ENCODE measurements at places on chromosomes 2 and 18.

DNA sequence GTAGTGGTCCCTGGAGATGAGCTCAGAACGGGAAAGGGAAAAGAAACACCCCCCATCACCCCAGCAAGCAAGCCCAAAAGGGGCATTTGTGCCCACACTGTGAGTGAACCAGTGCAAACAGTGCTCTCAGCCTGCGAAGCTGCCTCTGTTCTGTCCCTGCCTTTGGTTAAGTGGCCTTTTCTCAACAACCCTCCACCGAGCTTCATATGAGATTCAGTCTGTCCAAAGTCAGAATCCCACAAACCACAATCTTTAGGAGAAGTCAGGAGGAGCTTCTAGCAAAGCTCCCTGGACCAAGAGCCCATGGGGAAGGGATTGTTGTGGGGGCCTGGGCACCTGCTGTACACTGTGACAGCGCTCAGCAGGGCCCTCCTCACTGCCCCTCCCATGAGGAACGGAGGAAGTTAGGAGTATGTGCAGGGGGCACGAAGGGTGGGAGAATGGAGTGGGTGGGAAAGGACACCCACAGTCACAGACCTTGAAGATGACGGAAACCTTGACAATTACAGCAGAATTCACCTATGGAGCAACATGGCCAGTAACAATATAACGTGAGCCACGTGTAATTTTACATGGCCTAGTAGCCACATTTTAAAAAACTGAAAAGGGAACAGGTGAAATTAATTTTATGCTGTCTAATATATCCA lies 119.5 kb downstream of the SMAD7 start:
- H3K36me3 ChIP-seq = no peaks in the 10 kb centered on the region
- H3K27me3 ChIP-seq = no peaks in the 10 kb centered on the region
- DNase-seq = no peak
- H3K4me1 ChIP-seq = peaks cover 72% of the 10 kb centered on the region
- no peak overlapping the region for H3K27ac ChIP-seq

- no peak overlapping the region for H3K4me3 ChIP-seq
- no peaks in the 10 kb centered on the region for H3K27me3 ChIP-seq
- DNase-seq = no peak
Measured at GRCh38 chr2:167988296-167988695, 259.1 kb downstream of the STK39 start.

DNA sequence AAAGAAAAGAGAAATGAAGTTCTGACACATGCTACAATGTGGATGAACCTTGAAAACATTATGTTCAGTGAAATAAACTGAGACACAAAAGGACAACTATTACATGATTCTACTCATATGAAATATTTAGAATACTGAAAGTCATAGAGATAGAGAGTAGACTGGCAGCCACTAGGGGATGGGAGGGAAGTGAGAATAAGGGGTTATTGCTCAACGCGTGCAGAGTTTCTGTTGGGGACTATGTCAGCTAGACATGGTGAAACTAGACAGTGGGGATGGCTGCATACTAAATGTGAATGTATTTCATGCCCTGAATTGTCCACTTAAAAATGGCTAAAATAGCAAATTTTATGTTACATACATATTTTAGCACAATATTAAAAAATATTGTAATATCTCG lies 108.7 kb upstream of the ATL2 start:
- DNase-seq = no peak
- no peak overlapping the region for H3K27ac ChIP-seq
- no peaks in the 10 kb centered on the region for H3K4me1 ChIP-seq
- H3K36me3 ChIP-seq = no peaks in the 10 kb centered on the region

DNA sequence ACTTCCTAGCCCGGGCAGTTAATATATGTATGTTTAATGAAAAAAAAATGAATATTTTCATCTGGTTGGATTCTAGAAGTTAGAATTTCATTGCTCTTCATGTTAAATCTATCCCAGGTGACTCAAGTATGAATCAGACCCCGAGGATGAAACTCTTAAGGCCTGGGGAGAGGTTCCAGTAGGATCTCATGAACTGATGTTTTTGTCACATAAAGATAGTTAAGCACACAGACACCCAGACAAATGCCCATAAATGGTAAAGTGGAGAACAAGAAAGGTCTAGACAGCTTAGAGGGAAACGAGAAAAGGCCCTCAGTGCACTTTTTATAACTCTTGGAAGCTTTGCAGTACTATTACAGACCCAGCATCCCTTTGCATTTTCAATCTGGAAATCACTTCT lies 114.1 kb downstream of the RIF1 start:
- H3K27ac ChIP-seq = no peak overlapping the region
- H3K27me3 ChIP-seq = no peaks in the 10 kb centered on the region
- H3K36me3 ChIP-seq = no peaks in the 10 kb centered on the region

- H3K27ac ChIP-seq = no peak overlapping the region
- H3K4me1 ChIP-seq = no peaks in the 10 kb centered on the region
- no peak overlapping the region for H3K4me3 ChIP-seq
- no peaks in the 10 kb centered on the region for H3K36me3 ChIP-seq
- no peak for DNase-seq
Measured at GRCh38 chr2:28080911-28081310, 190.4 kb downstream of the BABAM2 start.

GRCh38 chr2:52918551-52918950 lies 849.1 kb upstream of the CHAC2 start:
- H3K27ac ChIP-seq = no peak overlapping the region
- DNase-seq = no peak
- no peak overlapping the region for H3K4me3 ChIP-seq
- no peaks in the 10 kb centered on the region for H3K36me3 ChIP-seq

- no peaks in the 10 kb centered on the region for H3K4me1 ChIP-seq
- no peaks in the 10 kb centered on the region for H3K36me3 ChIP-seq
- no peak for DNase-seq
- no peaks in the 10 kb centered on the region for H3K27me3 ChIP-seq
Measured at GRCh38 chr2:85164145-85164569, 31.0 kb downstream of the TCF7L1 start.

DNA sequence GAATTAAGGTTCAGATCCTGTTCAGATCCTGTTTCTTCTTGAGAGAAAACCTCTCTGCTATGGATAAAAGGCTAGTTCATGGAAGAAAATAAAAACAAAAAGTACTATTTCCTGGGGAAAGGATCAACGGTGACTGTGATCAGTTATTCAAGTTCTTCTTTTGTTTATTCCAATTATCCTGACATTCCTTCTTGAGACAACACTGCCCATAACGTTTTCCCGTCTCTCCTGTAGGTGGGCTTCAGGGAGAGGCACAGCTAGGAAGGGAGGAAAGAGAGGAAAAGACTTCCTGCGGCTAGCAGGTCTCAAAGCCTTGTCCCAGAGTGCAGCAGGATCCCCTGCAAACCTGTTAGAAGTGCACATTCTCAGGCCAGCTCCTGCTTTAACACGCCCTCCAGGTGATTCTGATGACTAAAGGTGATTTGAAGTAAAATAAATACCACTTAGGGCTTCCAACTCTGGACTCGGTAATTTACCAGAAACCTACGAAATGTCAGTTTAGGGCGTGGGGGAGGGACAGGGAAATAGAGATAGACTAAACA lies 4.5 kb upstream of the FHL2 start:
- H3K27me3 ChIP-seq = no peaks in the 10 kb centered on the region
- peak overlapping the region; percentile 83 for H3K27ac ChIP-seq
- peaks cover 30% of the 10 kb centered on the region for H3K4me1 ChIP-seq
- H3K4me3 ChIP-seq = peak overlapping the region; percentile 13
- DNase-seq = no peak

DNA sequence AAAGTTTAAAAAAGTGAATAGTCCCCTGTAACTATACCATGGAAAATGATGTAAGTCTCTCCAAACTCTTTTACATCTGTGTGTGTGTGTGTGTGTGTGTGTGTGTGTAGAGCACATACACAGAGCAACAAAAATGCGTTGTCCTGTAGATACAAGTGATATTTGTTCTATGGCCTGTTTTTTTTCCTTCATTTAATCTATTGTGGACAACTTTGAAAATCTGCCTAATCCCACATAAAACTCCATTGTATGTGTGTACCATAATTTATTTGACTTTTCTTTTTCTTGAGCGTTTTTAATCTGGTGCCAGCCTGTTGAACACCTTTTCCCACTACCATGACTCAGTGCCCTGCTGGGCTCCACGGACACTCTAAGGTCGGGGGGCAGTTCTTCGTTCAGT lies 52.3 kb upstream of the ELOA2 start:
- no peak overlapping the region for H3K27ac ChIP-seq
- no peak overlapping the region for H3K4me3 ChIP-seq
- H3K36me3 ChIP-seq = no peaks in the 10 kb centered on the region
- no peaks in the 10 kb centered on the region for H3K27me3 ChIP-seq
- no peak for DNase-seq

- no peak for DNase-seq
- no peaks in the 10 kb centered on the region for H3K4me1 ChIP-seq
- no peaks in the 10 kb centered on the region for H3K27me3 ChIP-seq
- H3K27ac ChIP-seq = no peak overlapping the region
- no peak overlapping the region for H3K4me3 ChIP-seq
Measured at GRCh38 chr2:140585016-140585415, 1545.8 kb downstream of the LRP1B start.

DNA sequence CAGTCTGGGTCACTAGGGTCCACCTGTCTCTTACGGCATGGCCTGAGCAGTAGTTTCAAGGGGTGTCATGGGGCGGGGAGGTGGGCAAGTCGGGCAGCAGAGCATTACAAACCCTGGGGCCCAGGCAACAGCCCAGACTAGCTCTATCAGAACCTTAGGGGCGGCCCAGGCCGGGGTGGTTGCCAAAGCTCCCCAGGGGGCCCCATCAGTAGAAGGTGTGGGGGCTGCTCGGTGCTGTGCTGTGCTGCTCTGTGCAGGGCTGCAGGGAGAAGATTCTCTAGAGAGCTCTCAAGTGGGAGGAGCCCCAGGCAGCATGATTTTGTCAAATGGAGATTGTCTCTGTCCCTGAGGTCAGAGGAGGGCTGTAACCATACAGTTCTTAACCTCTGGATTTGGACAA lies 36.4 kb upstream of the SLC14A1 start:
- H3K4me3 ChIP-seq = no peak overlapping the region
- peaks cover 5% of the 10 kb centered on the region for H3K4me1 ChIP-seq
- peaks cover 3% of the 10 kb centered on the region for H3K27me3 ChIP-seq

- no peak overlapping the region for H3K27ac ChIP-seq
- H3K36me3 ChIP-seq = no peaks in the 10 kb centered on the region
- no peak for DNase-seq
- H3K27me3 ChIP-seq = peaks cover 17% of the 10 kb centered on the region
- H3K4me1 ChIP-seq = peaks cover 8% of the 10 kb centered on the region
Measured at GRCh38 chr2:222319586-222320435, 21.0 kb upstream of the PAX3 start.

GRCh38 chr2:84924173-84925106 lies 19.0 kb downstream of the TMSB10 start:
- H3K4me1 ChIP-seq = peaks cover 17% of the 10 kb centered on the region
- DNase-seq = no peak
- H3K36me3 ChIP-seq = no peaks in the 10 kb centered on the region
- H3K27ac ChIP-seq = peak overlapping the region; percentile 73

- H3K4me3 ChIP-seq = no peak overlapping the region
- H3K4me1 ChIP-seq = peaks cover 85% of the 10 kb centered on the region
- DNase-seq = peak; percentile 89
- no peaks in the 10 kb centered on the region for H3K36me3 ChIP-seq
- H3K27me3 ChIP-seq = no peaks in the 10 kb centered on the region
Measured at GRCh38 chr2:226118471-226119429, 680.9 kb downstream of the IRS1 start.

DNA sequence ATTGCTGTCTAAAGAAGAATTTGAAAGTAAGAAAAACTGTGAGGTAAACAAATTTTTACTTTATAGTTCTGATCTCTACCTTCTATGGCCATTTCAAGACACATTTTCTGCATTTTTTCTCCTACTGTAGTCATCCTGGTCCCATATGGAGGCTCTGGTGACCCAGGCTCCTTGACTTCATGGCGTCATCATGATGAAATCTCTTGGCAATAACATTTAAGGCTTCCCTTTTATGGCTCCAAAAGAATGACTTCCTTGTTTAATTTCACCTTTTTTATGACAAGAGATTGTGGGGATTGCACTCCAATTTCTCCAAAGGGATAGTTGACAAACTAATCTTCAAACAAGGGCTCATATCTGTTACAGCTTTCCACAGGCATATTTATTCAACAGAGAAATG lies 143.0 kb upstream of the SCN7A start:
- no peaks in the 10 kb centered on the region for H3K27me3 ChIP-seq
- no peaks in the 10 kb centered on the region for H3K4me1 ChIP-seq
- no peak overlapping the region for H3K27ac ChIP-seq
- H3K4me3 ChIP-seq = no peak overlapping the region
- no peak for DNase-seq
- H3K36me3 ChIP-seq = no peaks in the 10 kb centered on the region

- peaks cover 10% of the 10 kb centered on the region for H3K27me3 ChIP-seq
- no peak overlapping the region for H3K4me3 ChIP-seq
- no peaks in the 10 kb centered on the region for H3K36me3 ChIP-seq
- H3K27ac ChIP-seq = no peak overlapping the region
- H3K4me1 ChIP-seq = no peaks in the 10 kb centered on the region
- DNase-seq = no peak
Measured at GRCh38 chr2:128457716-128458115, 139.0 kb upstream of the HS6ST1 start.

DNA sequence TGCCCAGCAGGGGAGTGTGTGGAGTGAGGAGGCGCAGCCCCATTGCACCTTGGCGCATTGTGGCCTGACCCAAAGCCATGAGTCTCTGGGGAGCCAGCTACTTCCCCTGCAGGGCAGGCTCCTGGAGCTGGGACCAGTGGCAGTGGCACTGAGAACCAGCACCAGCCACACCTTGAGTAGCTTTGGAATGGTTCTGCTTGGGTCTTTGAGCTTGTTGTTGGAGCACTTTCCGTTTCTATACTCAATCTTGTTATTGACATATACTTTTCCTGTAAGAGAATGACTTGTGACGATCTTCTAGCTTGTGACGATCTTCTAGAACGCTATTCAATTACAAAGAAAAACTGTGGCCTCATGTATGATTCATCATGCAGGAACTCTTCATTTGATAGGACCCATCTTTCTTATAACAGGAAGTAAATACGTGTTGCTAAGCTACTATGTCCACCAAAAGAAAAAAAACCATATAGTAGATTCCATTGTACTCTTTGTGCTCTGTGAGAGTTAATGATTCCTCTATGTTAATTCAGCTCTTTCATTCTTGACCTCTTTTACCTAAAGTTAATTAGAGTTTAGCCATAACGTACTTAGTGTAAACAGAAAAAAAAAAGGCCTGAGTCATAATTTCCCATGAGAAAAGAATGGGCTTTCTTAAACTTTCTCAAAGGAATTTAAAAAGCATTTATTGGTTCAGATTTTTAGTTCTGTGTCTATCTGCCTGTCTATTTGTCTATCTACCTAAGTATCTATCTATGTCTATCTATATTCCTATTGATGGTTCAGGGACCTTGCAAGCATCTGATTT lies 113.1 kb downstream of the GATA6 start:
- no peaks in the 10 kb centered on the region for H3K36me3 ChIP-seq
- no peaks in the 10 kb centered on the region for H3K27me3 ChIP-seq
- peak; percentile 63 for DNase-seq
- no peak overlapping the region for H3K27ac ChIP-seq

All from HCT116 (cell line).